ENCODE measurements at places on chromosomes 3 and 15.

DNA sequence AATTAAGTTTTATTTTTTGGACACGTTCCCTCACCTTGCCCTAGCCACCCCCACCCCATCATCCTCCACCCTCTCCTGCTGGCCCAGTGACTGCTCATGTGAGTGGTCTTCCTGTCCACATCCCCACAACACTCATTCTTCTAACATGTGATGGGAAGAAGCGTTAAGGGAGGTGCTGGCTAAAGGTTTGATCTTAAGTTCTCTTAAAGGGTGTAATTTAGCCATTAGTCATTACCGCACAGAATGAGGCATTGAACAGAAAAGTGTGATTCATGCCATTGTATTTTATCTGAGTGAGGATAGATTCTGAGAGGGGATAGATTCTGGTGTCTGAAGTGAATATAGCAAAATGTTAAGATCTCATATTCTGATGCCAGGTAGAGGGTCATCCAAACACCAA is 272.9 kb upstream of the TPM1 start:
- no peak for DNase-seq

DNA sequence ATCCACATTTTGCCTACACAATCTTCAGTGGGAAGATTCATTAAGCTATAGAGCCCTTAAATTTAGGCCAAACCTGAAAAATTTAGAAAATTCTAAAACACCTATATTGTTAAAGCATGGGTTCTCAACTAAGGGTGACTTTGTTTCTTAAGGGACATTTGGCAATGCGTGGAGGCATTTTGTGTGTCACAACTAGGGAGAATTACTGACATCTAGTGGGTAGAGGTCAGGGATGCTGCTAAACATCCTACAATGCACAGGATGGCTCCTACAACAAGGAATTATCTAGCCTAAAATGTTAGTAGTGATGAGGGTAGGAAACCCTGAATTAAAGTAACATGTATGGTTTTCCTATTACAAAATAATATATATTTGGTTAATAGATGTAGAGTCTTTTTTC is 55.8 kb downstream of the TBC1D5 start:
- no peak for DNase-seq

- no peak for DNase-seq
Measured at GRCh38 chr15:92780843-92781242, 119.3 kb upstream of the CHD2 start.

DNA sequence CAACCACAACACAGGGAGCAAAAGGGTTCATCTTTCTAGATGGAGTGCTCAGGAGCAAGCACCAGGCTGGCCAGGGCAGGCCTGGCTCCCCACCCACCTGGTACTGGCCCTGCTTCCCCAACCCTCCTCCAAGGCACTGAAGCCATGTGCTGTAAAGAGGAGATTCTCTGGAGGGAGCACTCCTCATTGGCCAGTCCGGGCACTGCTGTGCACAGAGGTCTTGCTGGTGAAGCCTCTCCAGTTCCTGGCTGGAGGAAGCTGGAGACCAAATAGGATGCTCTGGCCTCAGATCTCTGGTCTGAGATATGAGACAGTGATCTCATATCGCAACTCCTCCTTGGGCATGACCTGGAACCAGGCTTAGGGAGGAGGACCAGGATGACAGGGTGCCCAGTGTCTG is 7.7 kb upstream of the SEMA3F start:
- DNase-seq = no peak

DNA sequence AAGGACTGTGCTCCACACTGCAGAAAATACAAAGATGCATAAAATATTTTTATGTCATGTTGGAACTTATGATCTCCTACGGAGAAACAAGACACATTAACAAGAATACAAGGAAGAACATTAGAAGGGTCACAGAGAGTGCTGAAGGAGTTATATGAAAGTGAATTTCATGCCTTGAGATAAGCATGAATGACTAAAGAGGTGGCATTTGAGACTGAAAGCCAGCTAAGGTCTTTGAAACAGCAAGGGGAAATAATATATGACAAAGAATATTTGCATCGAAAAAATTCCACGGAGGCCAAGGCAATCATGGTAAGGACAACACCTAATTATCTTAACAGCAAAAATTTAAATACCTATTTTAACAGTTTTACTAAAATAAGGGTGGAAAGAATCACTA is 12.5 kb downstream of the GSK3B start:
- DNase-seq = no peak

- DNase-seq = no peak
Measured at GRCh38 chr3:126340081-126340511, 17.1 kb downstream of the KLF15 start.

GRCh38 chr3:147379651-147380050 is 26.7 kb downstream of the ZIC4 start:
- DNase-seq = no peak

GRCh38 chr3:112061152-112061551 is 25.0 kb upstream of the C3orf52 start:
- DNase-seq = no peak

DNA sequence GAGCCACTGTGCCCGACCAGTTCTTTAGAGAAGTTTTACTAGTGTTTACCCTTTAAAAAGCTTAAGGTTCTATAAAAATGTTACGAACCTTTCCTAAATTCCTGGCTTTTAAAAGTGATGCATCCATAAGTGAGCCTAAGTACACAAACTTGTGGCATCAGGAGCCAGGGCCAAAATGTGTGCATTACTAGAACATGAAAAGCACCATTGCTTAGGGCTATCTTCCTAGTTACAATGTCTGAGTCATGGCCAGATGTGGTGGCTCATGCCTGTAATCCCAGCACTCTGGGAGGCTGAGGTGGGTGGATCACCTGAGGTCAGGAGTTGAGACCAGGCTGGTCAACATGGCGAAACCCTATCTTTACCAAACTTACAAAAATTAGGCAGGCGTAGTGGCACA is 39.9 kb downstream of the LEO1 start:
- DNase-seq = no peak

- DNase-seq = no peak
Measured at GRCh38 chr3:186093271-186093900, 15.5 kb downstream of the ETV5 start.

- DNase-seq = no peak
Measured at GRCh38 chr3:88003115-88003755, 55.6 kb downstream of the CGGBP1 start.

- DNase-seq = no peak
Measured at GRCh38 chr15:93294066-93294465, 205.1 kb upstream of the RGMA start.

GRCh38 chr15:40942337-40942854 is 10.9 kb upstream of the CHAC1 start:
- DNase-seq = no peak

DNA sequence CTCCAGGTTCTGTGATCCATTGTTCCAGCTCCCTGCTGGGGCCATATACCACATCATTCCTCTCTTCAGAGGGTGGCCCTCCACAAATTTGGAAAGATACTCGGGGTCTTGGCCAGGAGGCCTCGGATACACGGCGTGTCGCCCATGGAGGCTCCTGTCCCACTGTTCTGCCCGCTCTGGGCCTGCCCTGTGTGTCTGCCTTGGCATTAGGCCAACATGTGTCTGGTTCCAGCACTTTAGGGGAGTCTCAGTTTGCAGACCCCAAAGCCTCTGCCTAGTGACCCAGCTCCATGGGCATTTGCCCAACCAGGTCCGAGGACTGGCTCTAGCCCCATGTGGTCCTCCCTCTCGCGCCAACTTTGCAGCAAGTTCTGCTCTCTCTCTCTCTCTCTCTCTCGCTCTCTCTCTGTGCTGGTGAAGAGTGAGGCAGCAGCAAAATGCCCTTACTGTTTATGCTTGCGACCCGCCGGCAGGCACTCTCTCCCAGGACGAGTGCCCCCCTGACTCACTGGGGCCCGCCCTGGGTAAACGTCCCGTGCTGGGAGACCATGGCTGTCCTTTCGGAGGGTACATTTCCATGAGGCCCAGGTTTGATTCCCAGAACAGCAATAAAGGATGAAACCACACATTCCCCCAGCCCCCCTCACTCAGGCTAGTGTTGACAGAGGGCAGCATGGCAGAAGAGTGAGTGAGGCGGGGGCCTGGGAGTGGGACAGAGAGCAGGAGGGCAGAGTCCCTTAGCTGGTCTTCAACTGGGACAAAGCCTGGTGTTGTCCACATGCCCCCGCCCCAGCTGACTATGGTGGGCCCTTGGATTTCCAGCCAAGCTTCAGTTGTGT is 77.9 kb downstream of the ISG20 start:
- no peak for DNase-seq

DNA sequence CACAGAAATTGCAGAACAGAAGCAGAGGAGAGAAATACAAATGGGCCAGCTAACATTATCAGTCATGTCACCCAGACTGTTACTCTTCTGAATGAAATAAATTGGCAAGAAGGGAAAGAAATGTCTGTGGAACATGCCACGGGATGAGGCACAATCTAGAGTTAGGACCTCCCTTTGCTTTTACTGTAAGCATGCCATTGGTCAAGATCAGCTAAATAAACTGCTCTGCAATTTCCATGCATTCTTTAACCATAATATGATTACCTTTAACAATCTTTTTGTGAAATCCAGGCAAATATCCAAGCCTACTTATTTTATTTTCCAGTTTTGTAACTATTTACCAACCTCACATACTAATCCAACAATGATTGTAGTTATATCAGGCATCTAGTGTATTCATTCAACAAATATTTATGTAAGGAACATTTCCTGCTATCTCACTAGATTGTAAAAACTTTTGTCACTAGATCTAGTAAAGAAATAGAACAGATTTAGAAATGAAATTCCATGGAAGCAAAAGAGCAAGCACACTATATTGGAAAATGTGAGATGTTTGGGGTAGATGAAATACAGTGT is 383.4 kb downstream of the MECOM start:
- DNase-seq = no peak

DNA sequence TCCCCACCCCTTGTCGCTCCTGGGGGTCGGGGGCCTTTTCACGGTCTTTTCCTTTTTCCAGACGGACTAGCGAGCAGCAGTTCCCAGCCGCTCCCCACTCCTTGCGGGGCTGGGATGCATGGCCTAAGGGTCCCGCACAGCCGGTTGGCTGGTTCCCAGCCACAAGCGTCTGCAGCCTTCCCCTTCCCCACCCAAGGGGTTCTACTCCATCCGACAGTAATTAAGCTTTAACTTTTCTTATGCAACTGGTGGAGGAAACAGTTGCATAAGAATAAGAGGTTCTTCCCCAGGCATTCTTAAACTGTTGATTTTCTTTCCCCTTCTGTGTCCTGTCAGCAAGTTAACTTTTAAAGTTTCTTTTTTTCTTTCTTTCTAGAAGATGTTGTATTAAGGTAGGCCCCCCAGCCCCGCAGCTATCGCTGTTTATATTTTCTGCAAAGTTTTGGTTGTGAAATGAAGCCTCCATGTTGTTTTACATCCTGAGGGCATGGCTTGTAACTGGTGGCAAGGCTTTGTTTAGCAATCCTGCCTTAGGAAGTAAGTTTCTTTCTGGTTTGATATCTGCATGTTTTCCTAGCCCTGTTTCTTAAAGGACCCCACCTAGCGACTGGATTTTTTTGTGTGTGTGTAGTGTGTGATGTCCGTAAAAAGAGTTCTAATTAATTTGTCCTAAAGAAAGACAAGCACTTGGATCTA is 207.5 kb downstream of the ZNF385D start:
- no peak for DNase-seq

DNA sequence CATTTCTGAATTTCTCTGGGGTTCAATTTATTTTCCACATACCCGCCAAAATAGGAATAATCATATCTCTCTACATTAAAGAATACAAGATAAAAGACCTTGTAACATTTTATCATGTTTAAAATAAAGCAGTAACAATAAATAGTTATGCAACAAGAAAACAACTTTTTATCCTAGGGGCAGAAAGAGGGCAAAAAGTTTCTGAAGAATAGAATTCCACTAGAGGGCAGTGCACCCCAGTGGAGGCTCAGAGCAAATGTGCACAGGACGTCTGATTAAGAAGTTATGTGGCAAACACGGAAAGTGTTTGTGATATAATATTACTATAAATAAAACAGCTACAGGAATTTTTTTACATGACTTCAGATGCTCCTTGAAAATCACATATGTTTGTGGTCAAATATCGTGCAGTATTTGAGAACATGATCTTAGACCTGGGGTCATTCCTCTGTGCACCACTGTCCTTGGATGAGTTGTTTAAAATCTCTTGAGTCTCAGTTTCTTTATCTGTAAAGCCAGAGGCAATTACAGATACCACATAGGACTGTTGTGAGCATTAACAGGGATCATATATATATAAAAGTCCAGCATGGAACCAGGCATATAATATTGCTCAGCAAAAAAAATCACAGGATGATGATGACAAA is 13.2 kb upstream of the PIK3R4 start:
- no peak for DNase-seq

DNA sequence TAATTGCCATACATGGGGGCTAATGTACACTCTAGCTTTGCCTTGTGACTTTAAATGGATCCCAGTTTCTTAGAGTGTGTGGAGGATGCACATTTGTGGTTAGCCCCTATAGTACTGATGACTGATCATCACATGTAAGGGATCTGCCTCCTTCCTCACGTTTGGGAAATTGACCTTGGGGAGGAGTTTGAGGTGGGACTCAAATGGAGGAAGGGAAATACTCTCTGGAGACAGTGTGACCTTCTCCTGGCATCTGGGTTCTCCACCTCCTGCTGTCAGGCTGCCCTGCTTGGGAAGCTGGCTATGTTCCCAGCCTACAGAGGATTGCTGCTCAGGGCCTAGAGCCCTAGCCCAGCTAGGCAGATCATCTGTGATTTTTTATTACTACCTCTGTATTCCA is 48.7 kb downstream of the PPM1L start:
- DNase-seq = no peak

DNA sequence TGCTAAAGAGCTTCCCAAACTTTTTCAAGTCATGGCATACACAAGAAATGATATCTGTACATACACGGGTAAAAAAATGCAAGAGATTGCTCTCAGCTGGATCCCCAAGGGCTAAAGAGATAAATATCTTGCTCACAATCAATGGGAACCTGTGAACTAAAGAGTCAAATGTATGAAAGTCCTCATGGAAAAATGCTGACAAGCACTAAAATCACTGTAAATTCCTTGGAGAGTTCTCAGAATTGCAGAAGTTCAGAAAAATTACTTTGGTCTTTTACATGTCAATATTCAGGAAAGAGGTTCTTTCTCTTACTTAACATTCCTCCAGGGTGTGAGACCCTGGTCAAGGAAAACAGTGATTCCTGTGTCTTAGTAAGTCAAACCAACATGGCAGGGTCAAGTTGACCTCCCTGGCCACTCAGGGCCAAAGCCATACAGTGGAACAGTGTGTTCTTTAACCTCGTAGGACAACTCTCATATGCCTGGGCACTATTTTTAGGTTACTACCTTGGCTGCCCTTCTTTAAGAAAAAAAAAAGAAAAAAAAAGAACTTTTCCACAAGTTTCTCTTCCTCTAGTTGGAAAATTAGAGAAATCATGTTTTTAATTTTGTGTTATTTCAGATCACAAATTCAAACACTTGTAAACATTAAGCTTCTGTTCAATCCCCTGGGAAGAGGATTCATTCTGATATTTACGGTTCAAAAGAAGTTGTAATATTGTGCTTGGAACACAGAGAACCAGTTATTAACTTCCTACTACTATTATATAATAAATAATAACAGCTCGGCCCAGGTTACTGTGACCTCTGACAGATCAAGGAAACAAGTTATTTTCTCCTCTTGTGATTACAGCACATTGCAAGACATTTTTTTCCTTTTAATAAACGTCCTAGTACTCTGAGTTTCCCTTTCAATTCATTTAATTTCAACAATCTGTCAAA is 12.5 kb downstream of the SSR3 start:
- DNase-seq = no peak

GRCh38 chr3:130465521-130465920 is 51.5 kb upstream of the COL6A6 start:
- DNase-seq = no peak
